HCEC 1CT (cell line): ENCODE measurements at places on chromosomes 2 and 18.
A peak's percentile ranks its signal among the peaks of the same experiment; 100 is the strongest.

DNA sequence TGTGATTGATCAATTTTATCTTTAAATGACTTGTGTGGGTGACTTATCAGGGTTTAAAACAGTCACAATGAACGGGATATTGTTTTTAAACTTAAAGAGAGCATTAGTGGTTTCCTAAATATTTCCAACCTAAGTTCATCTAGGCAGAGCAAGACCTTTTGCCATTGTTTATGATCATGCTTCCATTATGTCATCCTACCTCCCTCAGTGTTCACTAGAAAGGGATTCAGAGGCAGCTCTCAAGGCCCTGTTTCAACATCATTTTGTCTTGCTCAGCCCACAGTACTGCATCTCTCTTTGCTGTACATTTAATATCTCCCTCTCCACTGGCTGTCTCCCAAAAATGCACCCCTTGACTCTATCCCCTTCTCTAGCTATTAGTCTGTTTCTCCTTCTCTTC, 21.5 kb upstream of the PELI1 start:
- DNase-seq: peak; percentile 85

DNA sequence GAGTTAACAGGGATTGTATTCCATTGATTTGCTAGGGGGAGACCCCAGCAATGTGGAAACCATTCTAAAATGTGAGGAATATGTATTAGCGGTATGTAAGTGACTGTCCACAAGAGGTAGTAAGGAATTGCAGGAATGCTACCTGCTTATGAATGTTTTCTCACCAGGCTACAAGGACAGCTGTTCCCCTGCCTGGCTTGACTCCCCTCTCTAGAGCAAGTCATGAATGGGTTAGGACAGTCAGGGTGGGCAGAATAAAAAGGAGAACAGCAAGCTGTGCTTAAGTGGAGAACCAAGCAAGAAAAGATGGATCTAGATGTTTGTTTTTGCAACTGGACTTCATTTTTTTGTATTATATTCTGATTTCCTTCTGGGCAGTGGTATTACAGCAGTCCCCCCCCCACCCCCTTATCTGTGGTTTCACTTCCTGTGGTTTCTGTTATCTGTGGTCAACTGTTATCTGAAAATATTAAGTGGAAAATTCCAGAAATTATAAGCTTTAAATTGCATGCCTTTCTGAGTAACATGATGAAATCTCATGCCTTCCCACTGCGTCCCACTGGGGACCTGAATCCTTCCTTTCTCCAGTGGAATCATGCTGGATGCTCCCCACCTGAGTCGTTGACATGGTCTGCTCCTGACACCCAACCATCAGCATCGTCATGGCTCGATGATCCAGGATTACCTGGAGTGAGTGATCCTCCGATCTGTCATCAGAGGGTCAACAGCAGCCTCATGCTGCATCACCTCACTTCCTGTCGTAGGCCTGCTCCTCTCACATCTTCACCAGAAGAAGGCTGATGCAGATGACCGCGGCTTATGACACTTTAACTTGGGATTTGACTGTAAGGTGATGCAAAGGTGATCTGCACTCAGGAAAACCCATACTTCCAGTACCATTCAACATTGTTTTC, 52.2 kb downstream of the VAPA start:
- DNase-seq: no peak

GRCh38 chr2:162215162-162215561, 28.1 kb downstream of the FAP start:
- no peak for DNase-seq

GRCh38 chr2:40123746-40124145, 328.1 kb downstream of the SLC8A1 start:
- no peak for DNase-seq

DNA sequence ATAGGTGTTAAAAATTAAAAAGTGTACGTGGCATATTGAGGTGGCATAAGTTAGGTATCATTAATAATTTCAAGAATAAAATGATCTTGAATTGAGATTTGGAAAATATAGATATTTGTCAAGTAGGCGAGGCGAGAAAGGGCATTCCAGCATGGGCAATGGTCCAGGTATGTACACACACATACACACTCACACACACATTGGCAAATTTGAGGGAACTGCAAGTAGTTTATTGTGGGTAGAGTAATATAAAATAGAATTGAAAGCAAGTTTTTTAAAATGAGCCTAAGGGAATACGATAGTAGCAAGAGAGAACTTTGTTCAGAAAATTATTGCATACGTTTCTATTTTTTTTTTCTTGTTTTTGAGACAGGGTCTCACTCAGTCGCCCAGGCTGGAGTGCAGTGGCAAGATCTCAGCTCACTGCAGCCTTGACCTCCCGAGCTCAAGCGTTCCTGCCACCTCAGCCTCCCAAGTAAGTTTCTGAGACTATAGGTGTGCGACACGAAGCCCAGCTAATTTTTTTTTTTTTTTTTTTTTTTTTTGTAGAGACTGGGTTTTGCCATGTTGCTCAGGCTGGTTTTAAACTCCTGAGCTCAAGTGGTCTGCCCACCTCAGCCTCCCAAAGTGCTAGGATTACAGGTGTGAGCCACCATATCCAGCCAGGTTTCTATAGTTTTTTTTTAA, 96.7 kb upstream of the SLC39A10 start:
- no peak for DNase-seq

DNA sequence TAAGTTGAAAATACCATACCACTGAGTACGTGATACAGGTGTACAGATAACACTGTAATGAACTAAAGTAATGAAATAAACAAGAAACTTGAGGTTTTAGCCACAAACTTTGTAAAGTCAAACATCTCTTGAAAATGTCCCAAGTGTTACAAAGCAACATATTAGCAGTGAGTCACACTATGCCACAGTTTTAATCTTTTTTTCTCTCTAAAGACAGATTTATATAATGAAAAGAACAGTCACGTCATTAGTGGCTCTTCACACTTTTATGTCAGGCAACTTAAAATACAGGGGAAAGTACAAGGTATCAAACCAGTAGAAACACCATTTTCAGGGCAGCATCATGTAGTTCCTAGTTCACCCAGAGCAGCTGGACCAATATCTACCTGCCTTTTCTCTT, 42.1 kb downstream of the RAPH1 start:
- peak; percentile 30 for DNase-seq

- peak; percentile 13 for DNase-seq
Measured at GRCh38 chr18:24022161-24022560, 7.6 kb downstream of the TTC39C start.

DNA sequence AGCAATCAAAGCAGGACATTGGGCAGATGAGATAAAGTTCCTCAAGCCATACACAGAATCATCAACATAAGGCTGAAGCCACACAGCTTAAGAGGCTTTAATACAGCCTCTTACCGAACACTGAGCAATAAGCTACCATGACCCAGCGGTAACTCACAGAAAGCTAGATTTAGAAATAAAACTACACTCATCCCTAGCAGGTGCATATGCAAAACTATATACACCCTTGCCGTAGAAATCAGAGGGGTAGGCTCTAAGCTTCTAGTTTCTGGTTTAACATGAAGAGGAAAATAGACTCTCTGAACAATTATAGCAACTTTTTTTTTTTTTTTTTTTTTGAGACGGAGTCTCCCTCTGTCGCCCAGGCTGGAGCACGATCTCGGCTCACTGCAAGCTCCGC, 428.8 kb upstream of the FIGN start:
- DNase-seq: no peak

DNA sequence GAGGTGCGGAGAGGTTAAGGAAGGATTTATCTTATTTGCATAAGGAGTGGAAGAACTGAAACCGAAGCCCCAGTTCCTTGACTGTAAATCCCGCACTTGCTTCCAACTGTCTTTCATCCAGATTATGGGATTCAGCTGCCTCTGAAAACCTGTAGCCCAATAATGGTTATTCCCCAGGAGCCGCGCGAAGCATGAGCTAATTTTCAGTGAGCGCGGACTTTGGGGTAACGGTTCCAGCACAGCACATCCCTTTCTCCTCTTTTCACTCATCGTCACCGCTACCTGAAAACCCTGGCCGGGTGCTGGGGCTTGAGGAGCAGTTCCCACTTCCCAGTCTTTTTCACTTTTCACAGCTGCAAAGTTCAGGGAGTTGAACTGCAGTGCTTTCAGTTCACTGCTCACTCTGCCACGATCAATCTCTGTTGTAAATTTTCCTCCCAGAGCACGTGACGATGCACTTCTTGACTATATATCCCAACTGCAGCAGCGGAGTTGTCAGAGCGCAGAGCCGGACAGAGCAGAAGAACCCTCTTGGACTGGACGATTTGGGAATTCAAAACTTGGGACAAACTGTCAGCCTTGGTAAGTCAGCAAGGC, at the start of gene KCNE4:
TSS of gene KCNE4 (plus strand) at position 498 of the 597 bp plus-strand sequence. CDS start 641 bp downstream, outside the sequence.
- DNase-seq: peak; percentile 52

- DNase-seq: peak; percentile 93
Measured at GRCh38 chr2:150133623-150134022, 353.8 kb downstream of the RND3 start.

GRCh38 chr2:212294816-212295215, 243.8 kb downstream of the ERBB4 start:
- no peak for DNase-seq

- DNase-seq: no peak
Measured at GRCh38 chr18:64407606-64408005, 258.7 kb upstream of the LINC00305 start.
